ENCODE measurements at places on chromosomes 13 and 19.

DNA sequence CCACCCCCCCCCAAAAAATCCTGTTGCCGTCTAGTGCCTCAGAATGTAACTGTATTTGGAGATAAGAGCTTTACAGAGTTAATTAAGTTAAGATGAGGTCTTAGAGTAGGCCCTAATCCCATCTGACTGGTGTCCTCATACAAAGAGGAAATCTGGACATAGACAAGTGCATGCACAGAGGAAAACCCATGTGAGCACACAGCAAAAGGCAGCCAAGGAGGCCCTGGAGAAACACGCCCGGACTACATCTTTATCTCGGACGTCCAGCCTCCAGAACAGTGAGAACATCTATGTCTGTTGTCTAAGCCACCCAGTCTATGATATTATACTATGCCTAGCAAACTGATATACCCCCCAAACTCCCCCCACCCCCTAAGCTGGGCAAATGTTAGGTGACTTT lies 193.8 kb downstream of the KATNAL1 start:
- no peak for DNase-seq

DNA sequence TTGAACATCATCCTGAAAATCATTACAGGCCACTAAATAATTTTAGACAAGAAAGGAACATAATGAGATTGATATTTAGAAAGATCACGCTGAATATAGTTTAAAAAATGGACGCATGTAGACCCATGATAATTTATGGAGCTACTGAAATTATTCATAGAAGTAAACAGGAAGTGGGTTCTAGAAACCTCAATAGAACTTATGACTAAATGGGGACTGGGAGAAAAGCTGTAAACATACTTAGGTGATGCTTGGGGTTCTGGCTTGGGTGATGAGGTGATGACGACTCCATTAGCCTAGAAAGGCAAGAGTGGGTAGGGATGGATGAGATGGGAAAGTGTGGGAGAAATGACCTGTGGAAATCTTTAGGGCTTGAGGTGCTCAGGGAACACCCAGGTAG lies 484.0 kb downstream of the MYO16 start:
- no peak for DNase-seq

DNA sequence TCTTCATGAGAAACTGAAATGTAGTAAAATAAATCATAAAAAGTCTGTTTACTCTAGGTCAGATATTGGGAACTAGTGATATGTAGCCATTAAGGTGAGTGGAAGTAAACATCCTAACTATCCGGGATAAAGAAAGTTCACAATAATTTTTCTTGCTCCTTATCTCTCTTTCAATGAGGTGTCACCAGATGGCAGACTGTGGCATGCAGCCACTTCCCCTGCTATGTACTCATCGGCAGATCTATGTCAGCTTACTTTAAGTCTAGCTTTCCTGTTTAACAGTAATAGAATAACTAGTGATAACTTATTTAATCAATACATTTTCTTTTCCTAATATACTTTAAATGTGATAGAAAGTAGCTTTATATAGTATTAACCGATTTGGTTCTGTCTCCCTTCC lies 181.9 kb downstream of the NDFIP2 start:
- peak; percentile 77 for DNase-seq

DNA sequence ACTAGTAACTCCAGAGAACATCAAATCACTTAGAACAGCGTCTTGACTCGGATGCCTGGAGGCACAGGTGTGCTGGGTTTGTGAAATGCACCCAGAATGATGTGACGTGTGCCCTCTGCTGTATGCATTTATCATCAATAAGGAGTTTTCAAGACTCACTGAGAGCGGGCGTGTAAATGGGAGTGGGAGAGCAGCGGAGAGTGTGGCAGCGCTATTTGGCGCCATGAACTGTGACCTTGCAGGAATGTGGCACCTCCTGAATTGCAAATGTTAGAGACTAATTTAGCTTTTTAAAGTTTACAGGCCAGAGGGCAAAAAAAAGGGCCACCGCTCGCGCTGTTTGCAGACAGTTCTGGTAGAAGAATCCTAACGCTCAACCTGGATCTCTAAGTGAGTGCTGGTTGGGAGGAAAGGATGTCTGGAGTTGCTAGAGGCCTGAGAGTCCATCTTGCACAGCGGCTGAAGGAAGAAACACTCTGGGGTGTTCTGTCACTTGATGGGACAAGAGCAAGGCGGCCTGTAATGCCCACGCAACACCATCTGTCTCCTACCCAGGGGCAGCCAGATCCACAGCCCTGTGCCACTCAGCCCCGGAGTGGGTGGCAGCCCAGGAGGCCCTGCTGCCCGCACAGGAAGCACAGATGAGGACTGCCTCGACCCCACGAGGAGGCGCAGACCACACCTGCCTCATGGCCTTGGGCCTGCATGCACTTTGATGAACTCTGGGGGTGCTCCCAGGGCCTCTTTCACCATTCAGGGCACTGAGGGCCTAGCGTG lies 19.7 kb downstream of the RANBP3 start:
- DNase-seq: no peak

- DNase-seq: no peak
Measured at GRCh38 chr19:19578252-19578651, 40.2 kb downstream of the CILP2 start.

- no peak for DNase-seq
Measured at GRCh38 chr13:27619093-27619727, 1.1 kb downstream of the LNX2 start.

DNA sequence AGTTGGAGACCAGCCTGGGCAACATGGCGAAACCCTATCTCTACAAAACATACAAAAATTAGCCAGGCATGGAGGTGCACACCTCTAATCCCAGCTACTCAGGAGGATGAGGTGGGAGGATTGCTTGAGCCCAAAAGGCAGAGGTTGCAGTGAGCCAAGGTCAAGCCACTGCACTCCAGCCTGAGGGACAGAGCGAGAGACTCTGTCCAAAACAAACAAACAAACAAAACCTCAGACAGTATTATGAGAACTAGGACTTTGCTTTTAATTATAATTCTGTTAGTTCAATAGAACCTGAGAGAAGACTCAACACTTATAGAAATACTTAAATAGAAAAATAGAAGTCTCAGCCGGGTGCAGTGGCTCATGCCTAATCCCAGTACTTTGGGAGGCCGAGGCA lies 31.1 kb upstream of the TPM4 start:
- DNase-seq: no peak

DNA sequence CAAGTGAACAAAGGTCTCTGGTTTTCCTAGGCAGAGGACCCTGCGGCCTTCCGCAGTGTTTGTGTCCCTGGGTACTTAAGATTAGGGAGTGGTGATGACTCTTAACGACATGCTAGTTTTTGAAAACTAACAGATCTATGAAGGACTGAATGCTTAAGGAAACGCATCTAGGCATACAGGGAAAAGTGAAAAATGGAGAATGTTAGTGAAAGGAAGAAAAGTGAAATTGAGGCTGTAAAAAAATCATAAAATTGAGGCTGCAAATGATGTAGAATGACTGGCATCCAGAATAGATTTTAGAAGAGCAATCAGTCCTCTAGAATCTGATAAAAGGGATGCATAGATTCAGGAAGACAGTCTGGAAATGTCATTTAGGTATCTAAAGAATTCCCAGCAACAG lies 3.5 kb downstream of the ZNF260 start:
- no peak for DNase-seq

GRCh38 chr19:4831304-4831978 lies at the start of gene TICAM1:
Gene TICAM1, minus strand, starts transcription at chr19:4831712. Its CDS starts 13,335 bp downstream, at chr19:4818377.
- no peak for DNase-seq

GRCh38 chr13:76741624-76742023 lies 144.6 kb downstream of the KCTD12 start:
- DNase-seq: no peak

- no peak for DNase-seq
Measured at GRCh38 chr19:31355665-31356289, 6.5 kb upstream of the TSHZ3 start.

DNA sequence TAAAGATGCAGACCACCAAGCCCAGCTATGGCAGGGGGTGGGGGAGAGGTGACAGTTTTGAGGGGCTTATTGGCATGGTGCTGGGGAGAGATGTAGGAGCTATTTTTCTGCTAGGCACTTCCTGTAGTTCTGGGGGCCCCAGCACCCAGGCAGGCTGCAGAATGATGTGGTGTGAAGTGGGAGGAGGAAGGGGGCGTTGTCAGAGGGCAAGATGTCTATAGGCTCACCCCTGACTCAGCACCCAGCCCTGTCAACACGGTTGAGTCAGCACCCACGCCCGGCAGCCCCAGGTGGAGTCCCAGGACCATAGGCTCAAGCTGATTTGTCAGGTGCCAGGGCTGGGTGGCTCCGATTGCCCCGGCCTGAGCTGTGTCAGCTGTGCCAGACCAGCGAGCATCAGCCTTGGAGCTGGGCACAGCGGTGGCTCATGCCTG lies 5.8 kb downstream of the KLF2 start:
- no peak for DNase-seq
